B cell (primary cell): ENCODE measurements at places on chromosomes 3 and 15.

DNA sequence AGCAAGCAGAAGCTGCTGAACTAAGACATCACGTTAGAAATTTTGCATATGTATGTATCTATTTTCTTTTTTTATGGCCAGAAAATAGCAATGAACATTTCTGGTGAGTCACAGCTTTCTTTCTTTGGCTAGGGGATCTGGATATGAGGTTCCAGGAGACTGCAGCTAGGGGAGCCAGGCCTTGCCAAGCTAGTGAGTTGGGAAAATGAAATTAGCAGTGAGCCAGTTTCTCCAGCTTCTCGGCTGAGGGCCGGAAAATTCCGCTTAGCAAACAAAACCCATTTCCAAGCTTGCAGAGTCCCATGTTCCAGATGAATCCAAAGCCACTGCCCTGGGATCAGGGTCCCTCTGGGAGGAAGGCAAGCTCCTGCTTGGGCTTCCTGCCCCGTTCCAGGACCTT lies 137.6 kb downstream of the SRGAP3 start:
- DNase-seq: no peak

DNA sequence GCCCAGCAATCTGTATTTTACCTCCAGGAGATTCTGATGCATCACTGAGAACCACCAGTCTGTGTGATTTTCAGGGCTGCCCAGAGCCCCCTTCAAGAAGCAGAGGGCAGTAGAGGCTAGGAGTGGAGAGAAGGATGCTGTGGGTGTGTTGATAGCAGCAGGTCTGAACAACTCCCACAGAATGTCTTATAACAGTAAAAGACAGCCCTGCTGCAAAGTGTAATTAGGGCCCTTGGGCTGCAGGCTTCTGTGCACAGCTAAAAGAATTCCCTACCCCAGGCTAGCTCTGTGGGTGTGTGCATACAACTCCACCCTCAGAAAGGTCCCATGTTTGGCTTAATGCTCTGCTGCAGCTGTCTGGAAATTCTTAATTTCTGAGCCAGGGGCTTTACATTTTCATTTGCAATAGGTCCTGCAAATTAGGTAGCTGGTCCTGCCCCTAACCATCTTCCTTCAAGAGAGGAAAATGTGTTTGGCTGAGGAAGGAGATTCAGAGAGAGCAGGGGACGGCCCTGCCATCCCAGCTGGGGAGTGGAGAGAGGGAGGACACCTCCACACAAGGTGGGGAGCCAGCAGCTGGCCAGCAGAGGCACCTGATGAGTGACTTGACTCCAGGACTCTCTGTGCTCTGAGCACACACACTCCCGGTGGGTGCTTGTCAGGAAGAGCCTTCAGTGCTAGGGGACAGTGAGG lies 43.2 kb upstream of the RAB6B start:
- DNase-seq: no peak

GRCh38 chr3:64921281-64922065 lies 233.7 kb upstream of the ADAMTS9 start:
- no peak for DNase-seq

DNA sequence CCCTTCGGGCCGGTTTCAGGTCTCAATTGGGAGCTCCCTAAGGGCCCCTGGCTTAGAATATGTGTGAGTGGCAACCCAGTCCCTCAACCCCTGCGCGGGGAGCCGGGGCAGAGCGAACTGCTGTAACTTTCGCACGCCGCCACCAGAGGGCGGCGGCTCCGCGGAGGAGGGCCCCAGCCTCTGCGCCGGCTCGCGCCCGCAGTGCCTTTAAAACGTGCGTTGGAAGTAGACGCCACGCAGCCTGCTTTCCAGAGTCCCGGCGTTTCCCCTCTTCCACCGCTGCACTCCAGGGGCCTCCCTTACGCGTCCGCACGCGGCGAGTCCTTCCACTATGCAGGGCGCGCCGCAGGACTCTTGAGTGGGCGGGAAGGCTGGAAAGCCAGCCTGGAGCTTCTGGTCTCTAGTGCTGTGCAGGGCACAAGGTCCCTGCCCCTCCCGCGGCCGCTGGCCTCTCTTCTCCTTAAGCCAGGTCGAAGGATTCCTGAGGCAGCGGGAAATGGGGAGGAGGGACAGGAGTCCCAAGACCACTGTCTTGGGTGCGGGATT lies 23.7 kb upstream of the RNU6-1 start:
- peak; percentile 83 for DNase-seq

DNA sequence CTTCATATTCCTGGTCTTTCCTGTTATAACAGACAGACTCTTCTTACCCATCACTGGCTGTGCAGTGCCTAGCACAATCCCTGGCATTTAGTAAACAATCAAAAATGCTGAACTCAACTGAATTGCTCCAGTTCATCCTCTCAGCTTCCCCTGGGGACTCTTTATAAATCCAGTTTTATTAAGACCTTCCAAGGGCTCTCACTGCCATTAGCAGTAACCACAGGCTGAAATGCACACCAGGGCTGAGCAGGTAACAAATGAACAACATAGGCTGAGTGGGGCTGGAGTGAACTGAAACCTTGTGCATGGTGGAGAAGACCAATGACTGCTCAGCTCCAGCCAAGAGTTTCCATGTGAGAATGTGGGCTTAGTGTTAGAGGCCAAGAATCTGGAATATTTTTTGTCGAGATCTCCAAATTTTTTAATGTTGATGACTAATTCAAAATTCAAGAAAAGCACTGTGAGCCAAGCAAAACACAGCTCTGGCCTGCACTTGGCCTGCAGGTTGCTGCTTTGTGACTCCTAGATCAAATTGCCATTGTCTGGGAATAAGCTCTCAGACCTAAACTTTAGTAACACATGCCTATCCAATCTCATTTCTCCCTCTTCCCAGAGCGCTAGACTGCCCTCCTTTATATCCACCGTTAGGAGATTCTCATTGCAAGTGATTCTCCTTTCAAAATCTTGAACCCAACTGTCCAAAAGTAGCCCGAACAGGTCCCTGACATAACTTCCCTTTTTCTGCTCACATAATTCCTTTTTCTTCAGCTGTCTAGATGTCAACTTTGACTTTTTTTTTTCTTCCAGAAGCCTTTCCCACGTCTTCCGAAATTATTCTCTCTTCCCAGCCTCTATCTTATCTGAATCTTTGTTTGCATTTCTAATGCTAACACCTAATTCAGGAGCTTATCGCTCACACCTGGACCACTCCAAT lies 7.4 kb downstream of the SQOR start:
- no peak for DNase-seq

- no peak for DNase-seq
Measured at GRCh38 chr15:34039790-34040113, 748 bp upstream of the AVEN start.

GRCh38 chr3:140004271-140004670 lies 69.3 kb downstream of the CLSTN2 start:
- DNase-seq: no peak

- no peak for DNase-seq
Measured at GRCh38 chr15:70453238-70453637, 310.1 kb downstream of the UACA start.

- DNase-seq: no peak
Measured at GRCh38 chr15:57048930-57049549, 130.6 kb downstream of the TCF12 start.

DNA sequence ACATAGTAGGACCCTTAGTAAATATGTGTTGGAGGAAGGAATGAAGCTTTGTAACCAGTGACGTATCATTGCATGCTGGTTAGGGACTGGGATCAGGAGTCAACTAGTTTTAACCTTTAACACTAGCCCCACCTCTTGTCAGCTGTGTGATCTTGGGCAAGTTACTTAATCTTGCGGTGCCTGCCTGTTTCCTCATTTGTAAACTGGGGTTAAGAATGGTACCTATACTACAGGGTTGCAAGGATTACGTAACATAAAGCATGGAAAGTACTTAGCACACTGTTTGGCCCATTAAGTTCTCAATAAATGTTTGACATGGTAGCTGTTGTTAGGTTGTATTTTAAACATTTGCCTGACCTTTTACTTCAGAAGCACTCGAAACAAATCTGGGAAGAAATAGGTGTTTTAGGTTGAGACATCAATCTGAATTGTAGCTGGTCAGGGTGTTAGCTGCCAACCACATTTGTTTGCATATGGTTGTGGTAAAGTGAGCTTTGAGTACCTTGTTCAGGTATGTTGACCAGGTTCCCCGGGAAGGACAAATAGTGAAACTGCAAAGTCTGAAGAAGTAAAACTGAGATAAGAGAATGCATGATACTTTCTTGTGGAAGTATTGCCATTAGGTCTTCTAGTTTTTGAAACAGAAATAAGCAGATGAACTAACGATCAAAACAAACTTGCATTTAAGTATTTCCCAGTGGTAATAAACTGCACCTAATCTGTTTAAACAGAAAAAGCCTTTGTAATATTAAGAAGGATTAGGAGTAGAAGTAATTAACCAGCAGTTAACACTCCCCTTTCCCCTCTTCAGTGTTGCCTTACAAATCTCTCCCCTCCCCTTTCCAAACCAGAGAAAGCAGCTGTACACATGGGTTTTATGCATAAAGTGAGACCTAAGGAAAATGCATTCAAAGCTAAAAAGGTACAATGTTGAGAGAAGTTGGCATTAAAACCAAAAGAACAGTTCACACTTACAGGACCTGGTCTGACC lies 25.8 kb upstream of the SCAANT1 start:
- peak; percentile 41 for DNase-seq

GRCh38 chr3:2837910-2838309 lies 272.3 kb downstream of the IL5RA start:
- no peak for DNase-seq

GRCh38 chr3:180250172-180250571 lies 213.4 kb upstream of the PEX5L start:
- DNase-seq: no peak

- peak; percentile 36 for DNase-seq
Measured at GRCh38 chr15:22980189-22981050, at the start of gene CYFIP1. TSS of gene CYFIP1 (minus strand) at chr15:22980368. CDS start at chr15:22947285, 33,083 bp downstream.

DNA sequence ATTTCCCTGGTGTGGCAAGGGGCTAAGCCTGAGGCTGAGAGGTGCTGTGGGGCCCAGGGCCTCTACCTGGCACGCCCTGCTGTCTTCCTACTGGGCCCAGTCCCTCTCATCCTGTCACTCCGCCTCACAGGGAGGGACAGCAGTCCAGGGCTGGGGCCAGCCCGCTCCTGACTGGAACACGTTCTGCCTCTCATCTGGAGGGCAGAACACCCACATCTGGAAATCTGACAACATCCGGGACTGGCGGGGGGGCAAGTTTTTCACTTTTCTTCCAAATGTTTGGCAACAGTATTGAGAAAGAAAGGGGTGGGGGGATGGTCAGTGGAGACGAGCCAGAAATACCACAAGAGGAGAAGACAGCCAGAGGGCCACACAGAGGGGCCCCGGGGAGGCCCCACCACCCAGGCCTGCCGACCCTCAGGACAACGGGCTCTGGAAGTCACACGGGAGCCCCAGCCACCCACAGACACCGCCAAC lies 1.8 kb upstream of the MYL3 start:
- DNase-seq: no peak

GRCh38 chr3:46097691-46098241 lies 70.5 kb upstream of the XCR1 start:
- DNase-seq: peak; percentile 44

DNA sequence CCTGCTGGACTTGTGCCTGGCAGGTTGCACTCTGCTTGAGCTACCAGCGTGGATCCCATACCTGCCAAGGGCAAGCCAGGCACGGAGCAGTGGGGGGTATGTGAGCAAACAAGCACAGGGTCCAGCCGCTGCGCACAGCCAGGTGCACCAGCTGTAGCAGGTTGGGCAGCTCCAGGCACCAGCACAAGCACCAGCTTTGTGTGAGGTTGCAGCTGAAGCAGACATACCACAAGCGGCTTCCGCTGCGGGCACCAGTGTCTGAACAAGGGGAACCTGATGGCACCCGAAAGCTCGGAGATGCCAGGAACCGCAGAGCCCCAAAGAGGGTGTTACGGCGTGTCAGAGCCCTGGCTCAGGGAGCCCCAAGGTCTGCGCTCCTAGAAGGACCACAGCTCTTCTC lies 472.7 kb upstream of the ARL6 start:
- DNase-seq: no peak

DNA sequence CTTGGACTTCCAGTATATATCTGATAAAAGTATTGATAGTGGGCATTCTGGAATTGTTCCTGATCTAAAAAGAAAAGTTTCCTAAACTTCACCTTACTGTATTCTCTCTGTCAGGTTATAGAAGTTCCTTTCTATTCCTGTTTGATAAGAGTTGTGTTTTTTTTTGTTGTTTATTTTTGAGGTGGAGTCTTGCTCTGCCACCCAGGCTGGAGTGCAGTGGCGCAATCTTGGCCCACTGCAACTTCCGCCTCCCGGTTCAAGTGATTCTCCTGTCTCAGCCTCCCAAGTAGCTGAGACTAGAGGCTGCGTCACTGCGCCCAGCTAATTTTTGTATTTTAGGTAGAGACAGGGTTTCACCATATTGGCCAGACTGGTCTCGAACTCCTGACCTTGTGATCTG lies 13.1 kb downstream of the BLM start:
- no peak for DNase-seq

DNA sequence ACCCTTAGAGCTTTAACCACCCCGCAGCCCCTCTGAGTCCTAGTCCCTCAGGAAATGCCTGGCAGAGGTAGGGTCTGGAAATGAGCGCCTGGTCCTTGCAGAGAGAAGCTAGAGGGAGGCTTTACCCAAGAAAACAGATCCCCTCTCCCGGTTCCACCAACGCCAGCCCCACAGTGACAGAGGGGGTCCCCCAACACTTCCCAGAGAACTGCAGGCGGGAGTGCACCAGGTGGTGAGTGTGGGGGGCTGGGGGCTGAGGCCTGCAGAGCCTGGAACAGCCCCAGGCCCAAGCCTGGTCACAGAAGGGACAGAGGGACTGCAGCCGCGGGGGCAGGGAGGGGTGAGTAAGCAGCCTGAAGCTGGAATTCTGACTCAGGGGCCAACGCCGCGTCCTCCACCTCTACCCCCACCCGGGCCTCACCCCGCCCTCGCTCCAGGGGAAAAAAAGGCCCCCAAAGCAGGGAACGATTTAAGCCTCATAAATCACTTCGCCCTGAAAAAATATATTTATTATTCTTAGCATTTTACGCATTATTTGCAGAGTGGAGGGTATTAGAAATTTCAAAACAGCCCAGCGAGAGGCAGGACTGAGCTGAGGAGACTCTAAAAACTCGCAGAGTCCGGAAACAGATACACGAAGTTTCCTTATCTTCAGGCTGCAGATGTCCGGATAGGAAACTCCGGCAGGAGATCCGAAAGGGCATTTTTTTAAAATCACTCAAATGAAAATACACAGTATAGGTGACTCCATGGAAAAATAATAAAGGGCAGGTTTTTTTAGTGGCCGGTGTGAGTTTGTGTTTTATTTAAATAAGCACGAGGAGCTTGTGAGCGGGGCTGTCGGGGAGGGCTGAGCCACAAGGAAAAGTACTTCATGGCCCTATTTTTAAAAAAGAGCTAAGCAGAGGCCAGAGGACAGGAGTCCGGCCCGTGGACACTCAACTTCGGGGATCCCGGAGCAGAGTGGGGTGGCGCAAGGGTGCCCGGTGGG lies 10.0 kb downstream of the GATA2 start:
- no peak for DNase-seq

DNA sequence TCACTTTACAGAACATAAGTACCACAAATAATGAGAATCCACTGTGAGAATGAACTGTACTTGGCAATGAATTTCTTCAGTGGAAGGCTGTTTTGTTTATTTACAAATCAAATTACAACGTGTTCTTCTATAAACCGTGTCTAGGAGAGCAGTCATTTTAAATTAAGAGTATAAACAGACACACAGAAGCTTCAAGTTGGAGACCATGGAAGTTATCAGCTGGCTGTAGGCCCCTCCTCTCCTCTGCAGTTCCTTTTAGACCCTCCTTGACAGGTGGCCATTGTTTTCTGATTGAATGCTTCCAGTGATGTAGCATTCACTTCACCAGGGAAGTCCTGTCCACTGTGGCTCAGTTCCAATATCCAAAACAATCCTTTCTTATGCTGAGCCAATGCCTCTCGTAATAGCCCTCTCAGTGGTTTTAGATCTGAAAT lies 7.3 kb upstream of the MAPK6 start:
- no peak for DNase-seq
